ENCODE measurements at places on chromosomes 12 and 14.

DNA sequence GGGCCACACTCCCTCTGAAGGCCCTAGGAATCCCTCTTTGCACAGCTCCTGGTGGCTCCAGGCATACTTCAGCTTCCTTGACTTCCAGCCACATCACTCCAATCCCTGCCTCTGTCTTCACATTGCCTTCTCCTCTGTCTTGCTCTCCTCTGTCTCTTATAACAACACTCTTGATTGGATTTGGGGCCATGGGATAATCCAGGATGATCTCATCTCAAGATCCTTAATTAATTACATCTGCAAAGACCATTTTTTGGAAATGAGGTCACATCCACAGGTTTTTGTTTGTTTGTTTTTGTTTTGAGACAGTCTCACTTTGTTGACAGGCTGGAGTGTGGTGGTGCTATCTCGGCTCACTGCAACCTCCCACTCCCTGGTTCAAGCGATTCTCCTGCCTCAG lies 88.7 kb downstream of the TMTC1 start:
- no peak for DNase-seq

- DNase-seq, result no peak
Measured at GRCh38 chr14:55926007-55926406, 192.2 kb upstream of the PELI2 start.

DNA sequence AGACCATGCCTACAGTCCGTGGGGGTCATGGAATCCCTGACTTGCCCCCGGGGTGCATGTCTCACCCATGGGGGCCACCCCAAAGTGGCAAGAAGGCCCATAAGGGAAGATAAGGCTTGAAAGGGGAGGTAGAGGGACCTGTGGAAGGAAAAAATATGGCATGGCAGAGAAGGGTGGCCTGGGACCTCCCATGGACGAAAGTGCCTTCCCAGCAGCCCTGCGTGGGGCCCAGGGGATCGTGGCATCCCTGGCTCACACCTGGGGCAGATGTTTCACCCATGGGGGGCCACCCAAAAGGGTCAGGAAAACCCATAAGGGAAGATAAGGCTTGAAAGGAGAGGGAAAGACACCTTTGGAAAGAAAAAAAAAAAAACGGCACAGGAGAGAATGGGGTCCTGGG lies 264.6 kb downstream of the ALG10 start:
- no peak for DNase-seq

GRCh38 chr12:124636138-124636978 lies 68.9 kb upstream of the NCOR2 start:
- DNase-seq, result peak; percentile 64

GRCh38 chr12:45205165-45205825 lies 10.6 kb upstream of the ANO6 start:
- DNase-seq, result no peak

DNA sequence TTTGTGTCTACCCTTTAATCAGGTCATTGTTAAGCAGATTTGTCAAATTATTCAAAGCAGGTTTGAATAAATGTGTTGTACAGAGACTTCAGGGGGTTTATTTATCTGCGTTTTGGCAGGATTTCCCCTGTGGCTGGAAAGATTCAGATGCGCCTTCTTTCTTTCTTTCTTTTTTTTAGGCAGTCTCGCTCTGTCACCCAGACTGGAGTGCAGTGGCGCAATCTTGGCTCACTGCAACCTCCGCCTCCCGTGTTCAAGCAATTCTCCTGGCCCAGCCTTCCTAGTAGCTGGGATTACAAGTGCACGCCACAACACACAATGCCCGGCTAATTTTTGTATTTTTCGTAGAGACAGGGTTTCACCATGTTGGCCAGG lies 6.3 kb upstream of the NANOGNB start:
- DNase-seq, result no peak

DNA sequence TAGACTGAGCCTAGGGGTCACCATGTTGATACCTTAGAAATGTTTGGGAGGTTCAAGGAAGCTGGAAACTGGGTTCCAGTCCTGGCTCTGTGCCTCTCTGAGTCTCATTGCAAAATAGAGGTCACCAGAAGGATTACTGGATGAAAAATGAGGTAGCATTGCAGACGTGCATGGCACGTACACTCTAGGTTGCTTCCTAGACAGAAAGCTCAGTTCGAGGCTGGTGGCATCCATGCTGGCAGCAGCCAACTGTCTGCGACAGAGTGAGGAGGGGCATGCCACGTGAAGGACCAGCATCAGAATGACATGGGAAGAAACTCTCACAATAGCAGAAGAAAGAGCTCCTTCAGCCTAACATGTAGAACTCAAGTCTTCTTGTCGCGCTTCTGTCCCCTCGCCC lies 4.6 kb upstream of the CYP46A1 start:
- DNase-seq, result no peak

- DNase-seq, result no peak
Measured at GRCh38 chr12:50574601-50575348, 70.0 kb downstream of the DIP2B start.
